Left forelimb (tissue), 1 donor: ENCODE measurements at places on chromosomes 12 and 14.

- no peak for DNase-seq
Measured at GRCh38 chr12:113804961-113805600, 161.0 kb downstream of the RBM19 start.

DNA sequence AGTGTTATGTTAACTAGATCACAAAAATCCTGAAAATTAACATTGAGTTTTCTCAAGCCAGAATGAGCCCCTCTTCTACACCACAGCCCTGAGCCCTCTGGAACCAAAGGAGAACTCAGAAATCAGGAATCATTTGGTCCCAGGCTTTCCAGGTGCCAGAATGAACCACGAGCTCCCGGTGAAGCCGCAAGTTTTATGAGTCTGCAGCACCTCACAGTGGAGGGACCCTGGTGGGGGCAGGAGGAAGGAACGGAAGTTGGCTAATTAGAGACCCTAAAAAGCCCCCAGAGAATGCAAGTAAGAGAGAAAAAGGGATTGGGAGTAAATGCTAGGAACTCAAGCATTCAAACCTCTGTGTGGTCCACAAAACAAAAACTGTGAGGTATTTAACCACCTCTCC is 52.9 kb upstream of the BCL2L14 start:
- no peak for DNase-seq

DNA sequence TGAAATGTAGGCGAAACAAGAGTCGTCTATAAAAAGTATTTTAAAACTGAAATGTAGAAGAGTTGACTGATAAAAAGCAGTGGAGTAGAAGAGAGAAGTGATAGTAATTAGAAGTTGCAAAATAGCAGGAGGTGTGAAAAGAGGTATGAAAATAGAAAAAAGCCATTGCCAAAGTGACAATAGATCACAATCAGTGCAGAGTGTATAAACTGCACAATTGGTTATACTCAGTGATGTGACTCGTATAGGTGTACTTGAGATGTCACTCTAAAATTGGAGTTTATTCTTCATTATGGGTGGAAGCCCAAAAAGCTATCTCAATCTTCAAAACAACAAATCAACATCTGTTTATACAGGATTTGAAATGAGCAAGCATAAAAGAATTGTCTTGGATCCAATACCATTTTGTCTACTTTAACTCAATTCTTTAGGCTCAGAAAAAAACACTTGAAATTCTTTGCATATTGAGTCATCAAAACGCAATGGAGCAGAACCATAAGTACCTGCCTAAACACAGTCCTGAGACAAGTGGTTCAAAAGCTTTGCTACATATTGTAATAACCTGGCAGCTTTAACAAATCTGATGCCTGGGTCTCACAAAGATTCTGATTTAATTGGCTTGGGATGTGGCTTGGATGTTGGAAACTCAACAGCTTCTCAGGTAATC is 8.8 kb downstream of the IKBIP start:
- no peak for DNase-seq

- DNase-seq = no peak
Measured at GRCh38 chr14:95077345-95077744, 80.0 kb downstream of the DICER1 start.

- DNase-seq = no peak
Measured at GRCh38 chr12:119826661-119827445, 50.3 kb downstream of the CIT start.
